PC-3 (cell line): ENCODE measurements at places on chromosomes 2 and 18.

- peak; percentile 60 for DNase-seq
Measured at GRCh38 chr2:54212456-54212855, 43.6 kb downstream of the TSPYL6 start.

- no peak for DNase-seq
Measured at GRCh38 chr2:224417361-224417729, 15.4 kb upstream of the FAM124B start.

DNA sequence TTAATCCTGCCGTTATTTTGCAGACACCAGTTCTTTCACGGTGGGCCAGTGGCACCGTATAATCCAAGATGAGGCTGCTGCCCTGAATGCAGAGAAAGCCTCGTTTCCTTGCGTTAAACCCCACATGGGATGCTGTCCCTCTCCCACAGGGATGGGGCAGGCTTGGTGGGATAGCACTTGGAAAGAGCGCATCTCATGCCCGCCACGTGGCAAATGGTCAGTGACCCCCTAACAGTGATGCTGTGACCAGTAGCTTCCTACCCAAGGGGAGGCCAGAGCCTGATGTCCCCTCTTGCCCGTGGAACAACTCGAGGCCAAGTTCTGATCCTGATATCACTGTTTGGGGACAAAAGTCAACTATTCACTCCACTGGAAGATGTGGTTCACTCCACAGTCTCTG lies 73.3 kb downstream of the RHOB start:
- DNase-seq, result no peak

GRCh38 chr18:28728891-28729290 lies 552.0 kb upstream of the CDH2 start:
- DNase-seq, result peak; percentile 2

DNA sequence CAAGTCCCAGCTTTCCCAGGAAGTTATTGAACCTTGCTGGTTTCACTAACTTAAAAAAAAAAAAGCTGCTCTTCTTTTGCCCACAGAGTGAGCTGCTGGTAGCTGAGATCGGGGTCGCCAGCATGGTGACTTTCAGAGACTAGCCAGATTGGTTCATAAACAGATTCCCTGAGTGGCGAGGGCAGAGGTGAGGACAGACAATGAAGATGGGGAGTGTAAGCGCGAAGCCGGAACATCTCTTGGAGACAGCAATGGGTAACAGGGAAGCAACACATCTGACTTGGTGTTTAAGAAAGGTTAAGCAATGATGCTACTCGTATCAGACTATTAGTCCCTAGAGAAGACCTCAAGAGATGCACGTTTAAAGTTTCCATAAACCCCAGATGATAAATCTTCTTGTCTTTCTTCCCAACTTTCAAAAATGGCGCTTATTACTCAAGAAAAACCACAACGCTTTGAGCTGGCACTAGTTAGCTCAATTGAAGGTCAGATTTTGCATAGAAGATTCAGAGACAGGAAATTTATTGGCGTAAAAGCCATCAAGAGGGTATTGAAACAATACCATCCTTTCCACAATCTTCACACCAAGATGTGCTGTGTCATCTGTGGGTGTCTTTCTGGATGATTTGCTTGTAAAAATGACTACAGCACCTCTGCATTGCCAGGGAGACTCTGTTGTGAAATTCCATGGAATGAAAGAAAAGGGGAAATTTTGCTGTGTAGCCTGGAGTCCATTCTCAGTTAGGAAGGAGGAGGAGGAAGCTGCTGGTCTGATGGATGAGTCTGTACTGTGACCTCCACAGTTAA lies 193.1 kb upstream of the CXCR4 start:
- no peak for DNase-seq

DNA sequence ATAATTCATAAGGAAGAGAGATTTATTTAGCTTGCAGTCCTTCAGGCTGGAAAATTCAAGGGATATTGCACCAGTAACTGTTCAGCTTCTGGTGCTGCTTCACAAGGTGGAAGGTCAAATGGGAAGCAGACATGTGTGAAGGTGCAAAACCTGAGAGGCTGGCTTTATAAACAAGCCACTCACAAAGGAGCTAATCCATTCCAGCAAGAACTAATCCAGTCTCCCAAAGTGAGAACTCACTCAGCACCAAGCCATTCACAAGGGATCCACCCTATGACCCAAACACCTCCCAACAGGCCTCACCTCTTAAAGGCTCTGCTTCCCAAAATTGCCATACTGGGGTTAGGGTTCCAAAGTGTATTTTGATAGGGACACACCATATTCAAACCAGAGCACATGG lies 1018.4 kb upstream of the ACVR2A start:
- DNase-seq, result no peak

GRCh38 chr18:12041561-12041960 lies 52.1 kb upstream of the ANKRD62 start:
- peak; percentile 79 for DNase-seq

DNA sequence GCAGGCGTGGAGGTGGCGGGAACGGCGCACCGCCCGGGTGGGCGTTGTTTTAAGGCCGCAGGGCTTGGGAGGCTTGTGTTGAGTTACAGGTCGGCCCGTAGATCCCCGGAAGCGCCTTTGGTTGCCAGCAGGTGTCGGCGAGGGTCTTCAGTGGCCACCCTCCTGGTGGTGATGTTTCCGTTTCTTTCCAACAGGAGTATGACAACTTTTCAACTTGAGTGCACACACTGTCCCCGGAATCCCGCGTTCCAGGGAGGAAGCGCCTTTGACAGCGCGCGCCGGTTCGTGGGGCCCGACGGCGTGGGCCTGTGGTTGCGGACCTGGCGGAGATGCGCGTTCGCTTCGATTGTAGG lies 1.0 kb upstream of the HDAC4 start:
- peak; percentile 11 for DNase-seq

- DNase-seq, result no peak
Measured at GRCh38 chr2:72846171-72847095, 20.6 kb upstream of the EXOC6B start.

DNA sequence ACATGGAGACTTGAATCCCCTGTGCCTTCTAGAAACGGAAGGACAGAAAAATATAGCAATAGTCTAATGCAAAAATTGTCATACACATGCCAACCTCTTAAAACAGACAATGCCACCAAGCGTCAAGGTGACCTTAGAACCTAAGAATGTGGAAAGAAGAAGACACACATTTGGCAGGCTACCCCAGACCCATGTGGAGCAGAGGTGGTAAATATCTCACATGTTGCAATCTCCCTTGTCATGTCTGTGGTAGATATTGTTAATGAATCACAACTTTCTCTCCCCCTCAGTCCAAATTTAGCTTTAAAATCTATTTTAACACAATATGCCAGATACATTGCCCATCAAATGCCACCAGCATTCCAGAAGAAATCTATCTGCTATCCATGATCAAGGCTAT lies 137.4 kb downstream of the HNMT start:
- no peak for DNase-seq

DNA sequence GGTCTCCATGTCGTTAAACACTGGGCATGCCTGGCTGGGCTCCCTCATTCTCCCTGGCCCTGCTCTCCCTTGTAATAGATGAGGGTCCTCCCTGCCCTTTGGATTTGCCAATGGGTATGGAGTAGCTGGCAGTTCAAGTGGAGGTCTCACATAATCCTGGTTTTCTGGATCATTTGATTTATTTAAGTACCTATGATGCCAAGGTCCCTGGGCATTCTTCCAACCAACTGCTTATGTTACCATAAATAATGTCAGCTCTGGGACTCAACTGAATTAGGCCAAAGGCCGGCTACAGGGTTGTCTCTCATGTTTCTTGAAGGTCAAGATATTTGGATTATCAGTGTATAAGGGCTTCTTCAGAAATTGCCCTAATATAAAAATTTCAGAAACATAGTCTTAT lies 104.9 kb upstream of the LYPD6 start:
- no peak for DNase-seq

- DNase-seq, result peak; percentile 13
Measured at GRCh38 chr2:182715121-182715891, 751 bp upstream of the DNAJC10 start.

DNA sequence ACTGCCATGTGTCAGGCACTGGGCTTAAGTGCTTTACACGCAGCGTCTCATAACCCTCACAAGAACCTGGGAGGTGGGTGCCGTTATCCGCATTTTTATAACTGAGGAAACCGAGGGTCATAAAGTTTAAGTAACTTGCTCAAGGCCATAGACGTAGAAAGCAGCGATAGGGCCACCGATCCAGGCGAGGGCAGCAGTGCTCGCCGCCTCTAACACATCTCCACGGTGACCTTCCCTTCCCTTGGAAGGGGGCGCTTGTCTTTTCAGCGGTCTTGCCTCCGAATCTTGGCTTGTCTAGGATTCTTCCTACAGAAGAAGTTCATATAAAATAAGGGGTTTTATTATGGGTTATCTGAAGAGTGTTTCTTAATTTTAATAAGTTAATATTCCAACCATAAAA lies 186.6 kb downstream of the GBX2 start:
- no peak for DNase-seq

- peak; percentile 45 for DNase-seq
Measured at GRCh38 chr2:61471905-61472805, 1.3 kb upstream of the USP34 start.
